GM19239 (cell line): ENCODE measurements at places on chromosomes 7 and 10.
A peak's percentile ranks its signal among the peaks of the same experiment; 100 is the strongest.

DNA sequence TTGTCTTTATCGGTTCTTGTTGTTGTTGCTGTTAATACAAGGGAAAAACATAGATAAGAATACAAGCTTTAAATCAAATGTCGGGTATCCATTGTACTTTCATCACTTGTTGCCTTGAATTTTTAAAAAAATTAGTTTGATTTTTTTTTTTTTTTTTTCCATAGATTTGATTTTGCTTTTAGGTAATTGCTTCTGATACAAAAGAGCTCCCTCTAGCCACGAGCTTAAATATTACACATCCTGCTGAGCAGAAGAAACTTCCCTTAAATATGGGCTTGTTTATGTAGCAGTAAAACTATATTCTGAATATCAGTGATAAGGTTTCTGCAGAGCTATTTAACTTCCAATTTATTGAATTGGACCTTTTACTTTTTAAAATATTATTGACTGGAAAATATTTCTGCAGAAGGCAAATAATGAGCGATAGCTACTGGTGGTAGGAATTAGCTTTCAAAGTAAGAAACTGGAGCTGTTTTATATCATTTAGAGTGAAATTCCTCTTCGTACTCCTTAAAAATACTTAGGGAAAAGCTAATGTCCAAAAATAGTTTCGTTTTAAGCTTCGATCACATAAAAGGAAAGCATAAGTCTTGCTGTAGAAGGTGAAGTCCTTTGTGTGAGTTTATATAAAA is 216.9 kb downstream of the POLR1F start:
- no peak for DNase-seq

DNA sequence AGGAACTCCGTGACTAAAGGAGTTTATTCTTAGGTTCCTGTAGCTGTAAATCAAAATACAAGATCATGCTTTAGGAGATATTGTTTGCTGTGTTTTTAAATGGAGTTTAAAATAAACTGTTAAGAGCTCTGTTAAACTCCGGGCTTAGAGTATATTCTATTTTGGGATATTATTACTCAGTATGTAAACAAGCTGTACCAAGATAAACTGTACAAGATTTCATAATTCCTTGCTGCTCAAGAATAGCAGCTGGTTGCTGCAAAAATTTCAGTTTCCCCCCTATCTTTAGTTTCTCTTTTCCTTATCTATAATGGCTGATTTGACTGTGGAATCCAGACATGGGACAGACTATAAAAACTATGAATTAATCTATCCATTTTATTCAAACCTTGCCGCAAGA is 215.7 kb downstream of the HTR7 start:
- no peak for DNase-seq

- no peak for DNase-seq
Measured at GRCh38 chr7:2760098-2760889, 72.3 kb downstream of the AMZ1 start.

DNA sequence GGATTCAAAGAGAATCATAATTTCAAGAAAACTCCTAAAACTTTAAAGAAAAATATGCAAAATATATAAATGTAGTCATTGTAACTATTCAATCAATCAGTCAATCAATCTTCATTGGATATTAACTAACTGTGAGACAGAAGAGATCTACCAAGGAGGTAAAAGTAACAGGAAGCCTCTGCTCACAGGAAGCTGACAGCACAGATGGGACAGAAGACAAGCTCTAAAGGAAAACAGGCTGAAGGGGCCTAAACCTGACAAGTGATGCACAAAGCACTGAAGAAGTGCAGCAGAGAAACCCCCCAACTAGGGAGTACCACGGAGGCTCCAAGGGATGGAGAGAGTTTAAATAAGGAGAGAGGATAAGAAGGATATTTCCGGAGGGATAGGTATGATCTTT is 173.0 kb downstream of the SKAP2 start:
- DNase-seq = no peak

GRCh38 chr10:1706711-1707110 is 30.6 kb downstream of the ADARB2 start:
- DNase-seq = peak; percentile 14

DNA sequence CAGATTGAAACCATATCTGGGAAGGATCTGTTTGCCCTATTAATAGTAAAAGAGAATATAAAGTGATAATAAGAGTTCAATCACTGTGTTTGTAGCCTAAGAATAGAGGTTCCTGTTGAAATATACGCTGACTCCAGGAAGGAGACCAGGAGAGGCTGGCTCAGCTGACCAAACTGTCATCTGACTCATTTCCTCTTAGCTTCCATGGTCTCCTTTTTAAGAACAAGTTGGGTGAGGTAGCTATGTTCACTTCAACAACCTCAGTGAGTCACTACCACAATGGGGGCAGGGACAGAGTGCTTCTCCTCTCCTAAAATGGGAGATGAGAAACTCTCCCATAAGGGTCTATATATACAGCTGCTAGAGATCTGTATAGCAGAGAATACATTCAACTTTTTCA is 543.3 kb downstream of the CALN1 start:
- DNase-seq = no peak

- no peak for DNase-seq
Measured at GRCh38 chr7:6571160-6571779, 6.0 kb upstream of the ZDHHC4 start.

DNA sequence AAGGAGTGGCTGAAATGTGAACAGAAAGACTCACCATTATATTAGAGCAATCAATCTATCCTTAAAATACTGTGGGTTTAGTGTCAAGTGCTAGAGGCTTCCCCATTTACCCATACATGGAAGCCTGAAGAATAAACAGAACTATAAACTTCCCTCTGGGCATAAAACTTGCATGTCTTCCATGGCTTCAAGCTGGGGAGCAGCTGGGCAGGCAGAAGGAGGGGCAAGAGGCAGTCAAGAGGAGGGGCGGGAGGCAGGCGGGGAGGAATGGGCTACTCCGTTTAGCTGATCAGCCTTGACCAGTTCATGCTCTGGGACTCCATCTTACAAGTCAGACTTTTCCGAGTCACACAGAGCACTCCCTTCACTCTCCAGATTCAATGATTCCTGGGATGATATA is 3.5 kb upstream of the PRSS1 start:
- DNase-seq = no peak

GRCh38 chr7:111089822-111090426 is 1.0 kb upstream of the LRRN3 start:
- DNase-seq = no peak

- DNase-seq = no peak
Measured at GRCh38 chr10:73802276-73802991, 9.0 kb downstream of the NDST2 start.
